ENCODE measurements at places on chromosomes 2 and 18. TPM values are rescaled to one million over a fixed set of nuclear protein-coding genes. Genes with fewer than 3 reads are reported as not detected.

GRCh38 chr2:3435445-3435844 is 56.0 kb downstream of the TRAPPC12 start:
- DNase-seq, result no peak

DNA sequence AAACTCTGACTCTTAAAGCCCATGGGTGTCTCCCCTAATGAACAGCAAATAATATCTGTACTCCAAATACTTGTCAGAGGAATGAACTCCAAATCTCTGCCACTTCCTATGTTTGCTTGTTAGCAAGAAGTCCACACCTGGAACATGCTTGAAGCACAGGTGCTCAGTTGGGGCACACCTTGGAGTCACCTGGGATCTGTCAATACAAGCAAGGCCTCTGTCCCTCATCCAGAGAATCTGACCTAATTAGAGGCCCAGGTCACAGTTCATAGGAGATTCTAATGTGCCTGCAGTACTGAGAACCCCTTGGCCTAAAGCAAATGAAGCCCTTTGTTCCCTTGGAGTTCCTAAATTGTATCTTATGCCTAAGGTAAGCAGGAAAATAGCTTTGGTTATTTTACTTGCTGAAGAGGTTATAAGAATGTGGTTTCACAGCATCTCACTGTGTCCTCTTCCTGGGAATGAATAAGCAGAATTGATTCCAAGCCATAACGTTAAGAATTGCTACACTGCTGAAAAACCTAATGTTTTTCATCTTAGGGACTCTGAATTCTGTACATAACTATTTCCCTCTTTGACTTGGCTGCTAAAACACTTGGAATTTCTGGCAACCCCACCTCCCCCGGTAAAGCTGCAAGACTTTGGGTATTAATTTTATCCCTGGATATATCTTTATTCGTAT is 113.4 kb downstream of the PIEZO2 start:
- no peak for DNase-seq

DNA sequence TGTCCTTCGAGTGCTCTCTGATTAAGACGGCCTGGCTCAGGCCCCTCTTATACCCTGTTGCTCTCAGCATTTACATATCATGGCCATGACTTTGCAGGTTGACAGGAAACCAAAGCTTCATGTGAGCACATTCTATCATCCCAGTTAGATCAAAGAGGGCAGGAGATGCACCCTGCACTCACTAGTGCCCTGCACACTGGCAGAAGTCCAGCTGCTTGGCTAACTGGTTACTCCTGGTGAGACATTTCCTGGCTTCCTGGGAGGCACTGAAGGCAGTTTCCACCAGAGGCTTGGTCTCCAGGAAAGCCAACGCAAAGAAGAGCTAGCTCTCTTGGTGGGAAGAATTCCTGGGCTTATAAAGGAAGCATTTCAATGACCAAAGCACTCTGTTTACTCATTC is 66.3 kb downstream of the LIPG start:
- DNase-seq, result no peak

Gene CPLX4
- not detected for total RNA-seq

- DNase-seq, result no peak
Observed at GRCh38 chr2:172375251-172375650, 52.1 kb upstream of the ITGA6 start.

DNA sequence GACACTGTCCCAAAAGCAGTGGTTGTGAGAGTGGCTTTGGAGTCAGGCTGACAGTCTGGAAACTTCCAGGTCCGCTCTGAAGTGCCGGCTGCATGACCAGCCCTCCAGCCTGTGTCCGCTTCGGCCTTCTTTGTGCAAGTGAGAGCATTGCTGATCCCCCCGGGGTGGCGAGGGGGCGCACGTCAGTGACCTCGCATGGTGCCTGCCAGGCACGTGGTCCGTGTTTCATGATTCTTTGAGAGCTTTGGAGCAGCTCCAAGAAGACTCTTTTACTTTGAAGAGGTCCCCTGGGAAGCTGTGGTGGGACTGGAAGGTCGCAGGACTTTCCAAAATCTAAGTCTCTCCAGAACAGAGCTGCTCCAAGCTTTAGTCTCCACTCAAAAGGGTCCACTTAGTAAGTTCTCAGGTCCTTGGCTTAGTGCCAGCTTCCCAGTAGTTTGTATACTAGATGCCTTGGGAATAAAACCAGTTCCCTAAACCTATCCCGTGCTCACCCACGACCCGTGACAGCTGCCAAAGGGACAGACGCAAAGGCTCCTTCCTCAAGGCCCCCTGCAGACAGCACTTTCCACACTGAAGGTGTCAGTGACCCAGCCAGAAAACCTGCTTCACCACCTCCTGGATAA is 68.8 kb downstream of the ADI1 start:
- no peak for DNase-seq

- DNase-seq, result peak; percentile 60
Observed at GRCh38 chr2:213065583-213066442, 85.6 kb downstream of the IKZF2 start.

Measured in GM23338 (cell line).